Effector memory CD8-positive, alpha-beta T cell (primary cell): ENCODE measurements at places on chromosomes 7 and 10.

- no peak for DNase-seq
These were observed 7.5 kb downstream of the NRP1 start for GRCh38 chr10:33326933-33327332.

- DNase-seq: no peak
These were observed 198.6 kb upstream of the FRMD4A start for GRCh38 chr10:14529351-14529750.

DNA sequence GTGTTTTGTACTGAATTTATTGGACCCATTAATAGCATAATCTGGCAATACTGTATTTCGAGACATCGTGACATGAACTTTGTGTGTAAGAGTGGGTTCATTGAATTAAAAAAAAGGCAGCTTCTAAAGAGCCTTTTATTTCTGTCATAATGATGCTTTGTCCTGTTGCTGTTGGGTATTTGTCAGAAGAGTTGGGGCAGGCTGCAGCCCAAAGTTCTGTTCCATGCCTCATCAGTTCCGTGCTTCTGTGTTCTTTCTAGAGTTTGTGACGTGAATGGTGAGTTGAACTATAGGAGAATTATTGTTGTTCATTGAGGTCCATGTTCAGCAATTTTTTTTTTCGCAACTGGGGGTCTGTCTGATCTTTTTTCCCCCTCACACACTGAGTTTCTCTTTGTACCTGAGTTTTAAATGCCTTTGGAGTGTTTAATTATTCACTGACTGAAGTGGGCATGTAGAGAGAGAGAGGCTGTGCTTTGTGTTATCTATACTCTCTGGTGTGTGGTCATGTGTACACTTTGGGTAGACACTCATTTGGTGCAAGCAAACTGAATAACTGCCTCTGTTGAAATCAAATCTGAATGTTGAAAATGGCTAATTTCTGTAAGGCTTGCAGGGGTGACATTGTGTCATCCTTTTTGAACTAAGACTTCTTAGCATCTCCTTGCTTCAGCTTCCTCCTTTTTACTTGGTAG is 69.8 kb downstream of the ADD3 start:
- no peak for DNase-seq

- no peak for DNase-seq
These were observed 41.7 kb downstream of the ARL4A start for GRCh38 chr7:12729112-12729511.

DNA sequence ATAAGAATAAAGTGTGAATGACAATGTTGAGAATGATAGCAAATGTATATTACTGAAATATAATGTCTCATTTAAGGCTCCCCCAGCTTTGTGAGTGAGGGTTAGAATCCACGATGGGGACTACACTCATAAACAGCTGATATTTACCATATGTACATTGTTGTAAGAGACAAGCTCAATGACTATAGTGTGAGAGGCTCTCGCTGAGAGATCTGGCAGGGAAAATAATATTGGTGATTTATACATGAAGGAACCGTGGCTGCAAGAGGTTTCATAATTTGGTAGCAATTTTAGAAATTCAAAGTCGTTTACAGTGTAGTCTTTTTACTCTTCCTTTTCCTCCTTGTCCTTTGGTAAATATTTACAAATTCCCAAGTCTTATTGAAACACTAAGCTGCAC is 342.2 kb upstream of the AKR1E2 start:
- DNase-seq: no peak

DNA sequence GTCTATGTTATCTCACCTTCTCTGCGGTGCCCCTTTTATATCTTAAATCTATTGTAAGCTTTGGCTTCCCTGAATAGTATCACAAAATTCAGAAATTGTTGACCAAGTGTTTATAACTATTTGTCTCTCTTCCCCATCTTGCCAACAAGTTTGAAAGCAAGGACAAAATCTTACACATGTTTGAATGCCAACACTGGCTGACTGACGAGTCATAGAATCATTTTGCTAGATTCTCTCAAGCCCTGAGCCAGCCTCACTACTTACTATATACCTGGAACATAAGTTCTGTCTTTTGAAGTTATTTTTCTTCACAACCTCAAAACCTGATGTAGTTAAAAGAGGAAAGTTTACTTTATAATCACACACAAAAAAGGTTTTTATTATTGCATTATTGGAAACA is 700.7 kb downstream of the PHTF2 start:
- no peak for DNase-seq

DNA sequence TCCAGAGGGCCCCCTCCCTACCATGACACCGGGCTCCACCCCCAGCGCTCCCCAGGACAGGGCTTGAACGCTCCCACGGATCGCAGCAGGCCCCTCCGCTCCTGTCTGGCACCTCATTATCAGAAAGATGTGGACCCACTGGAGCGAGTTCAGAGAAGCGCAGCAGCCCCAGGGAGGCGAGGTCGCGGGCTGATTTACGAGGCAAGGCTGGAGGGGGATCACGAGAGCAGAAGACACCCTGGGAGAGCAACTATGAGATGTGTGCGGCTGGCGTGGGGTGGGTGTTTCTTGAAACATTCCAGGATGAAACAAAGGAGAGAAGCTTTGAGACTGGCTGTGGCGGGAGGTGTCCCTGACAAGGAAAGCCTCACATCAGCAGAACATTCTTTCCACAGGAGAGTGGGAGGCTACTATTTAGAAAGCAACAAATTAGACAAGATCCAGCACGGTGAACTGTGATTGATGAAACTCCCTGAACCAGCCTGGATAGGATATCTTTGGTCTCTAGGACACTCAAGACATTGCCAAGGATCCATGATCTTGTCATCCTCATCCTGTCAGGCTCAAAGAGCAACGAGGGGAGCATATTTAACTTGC is 66.0 kb downstream of the JCAD start:
- DNase-seq: no peak

GRCh38 chr7:55593515-55594318 is 21.4 kb upstream of the VOPP1 start:
- peak; percentile 66 for DNase-seq

DNA sequence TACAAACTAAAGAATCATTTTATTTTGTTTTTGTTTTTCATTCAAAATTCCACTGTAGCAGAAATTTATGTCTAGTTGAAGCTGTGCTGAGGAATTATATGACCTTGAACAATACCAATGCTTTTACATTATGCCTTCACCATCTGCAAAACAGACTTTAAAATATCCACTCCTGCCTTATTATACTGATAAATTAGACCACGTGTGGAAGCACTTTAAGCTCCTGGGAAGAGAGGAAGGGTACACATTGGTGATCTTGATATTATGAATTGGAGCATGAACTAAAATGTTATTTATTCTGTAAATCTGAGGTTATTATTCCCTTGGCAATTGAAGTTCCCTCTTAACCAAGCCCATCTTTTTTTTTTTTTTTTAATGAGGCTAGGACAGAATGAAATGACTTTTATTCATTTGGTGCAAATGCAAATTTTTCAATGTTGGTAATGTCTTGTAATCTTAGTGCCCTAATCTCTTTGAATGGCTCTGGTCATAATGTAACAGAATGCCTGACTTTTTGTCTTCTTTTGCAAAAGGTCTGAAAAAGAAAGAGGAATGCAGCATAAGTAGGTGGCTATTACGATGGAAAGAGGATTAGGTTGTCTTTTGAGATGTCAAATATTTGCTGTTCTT is 139.9 kb upstream of the COBL start:
- DNase-seq: no peak

GRCh38 chr7:14988941-14989340 is 86.4 kb upstream of the DGKB start:
- no peak for DNase-seq

GRCh38 chr10:24983130-24983529 is 30.7 kb upstream of the PRTFDC1 start:
- DNase-seq: no peak

DNA sequence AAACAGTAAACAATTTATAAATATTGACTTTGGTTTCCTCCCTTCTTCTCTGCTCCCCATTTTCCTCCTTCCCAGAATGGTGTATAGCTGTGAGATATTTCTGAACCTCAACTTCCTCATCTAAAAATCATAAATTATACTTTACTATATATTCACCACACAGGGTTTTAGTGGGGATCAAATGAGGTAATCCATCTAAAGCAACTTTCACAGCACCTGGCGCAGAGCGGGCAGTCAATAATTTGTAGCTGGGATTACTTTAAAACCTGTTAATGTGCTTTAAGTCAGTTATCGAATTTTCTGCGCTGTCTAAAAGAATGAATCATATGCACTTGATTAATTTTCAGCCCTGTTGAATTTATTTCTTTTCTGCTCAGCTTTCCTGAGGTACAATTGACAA is 172.7 kb downstream of the PTEN start:
- DNase-seq: no peak

DNA sequence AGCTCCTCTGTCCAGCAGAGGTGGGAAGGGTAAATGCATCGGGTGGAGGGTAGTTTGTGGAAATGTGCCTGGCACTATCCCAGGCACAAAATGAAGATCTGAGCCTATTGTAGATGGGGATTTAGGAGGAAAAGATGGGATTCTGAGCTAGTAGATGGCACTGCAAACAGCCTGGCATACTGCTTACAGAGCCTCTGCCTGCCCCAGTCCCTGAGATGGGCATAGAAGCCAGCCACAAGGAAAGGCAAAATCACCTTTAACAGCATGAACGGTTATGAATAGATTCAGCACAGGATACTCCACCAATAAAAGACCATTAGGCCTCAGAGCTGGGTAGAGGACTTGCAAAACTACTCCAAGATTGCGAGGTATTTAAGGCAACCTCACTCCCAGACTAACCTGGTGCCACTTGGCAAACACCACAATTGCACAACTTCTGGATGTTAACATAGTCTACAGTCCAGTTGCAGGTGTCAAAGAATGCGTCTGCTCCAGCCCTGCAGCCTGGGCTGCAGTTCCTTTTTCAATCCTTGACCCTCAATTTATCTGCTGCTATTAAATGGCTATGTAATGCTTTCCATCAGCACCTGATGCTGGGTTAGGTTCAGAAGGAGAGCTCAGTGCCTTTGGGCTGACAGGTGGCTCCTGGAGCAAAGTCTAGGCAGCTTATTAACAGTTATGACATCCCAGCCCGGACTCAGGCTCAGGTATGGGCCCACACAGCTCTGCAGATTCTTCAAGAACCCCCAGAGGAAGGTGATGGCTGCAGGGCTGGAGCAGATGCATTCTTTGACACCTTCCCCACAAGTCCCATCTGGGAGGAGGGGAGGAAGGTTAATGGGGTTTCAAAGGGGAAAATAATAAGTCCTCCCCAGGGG is 34.0 kb downstream of the CDHR3 start:
- DNase-seq: no peak

DNA sequence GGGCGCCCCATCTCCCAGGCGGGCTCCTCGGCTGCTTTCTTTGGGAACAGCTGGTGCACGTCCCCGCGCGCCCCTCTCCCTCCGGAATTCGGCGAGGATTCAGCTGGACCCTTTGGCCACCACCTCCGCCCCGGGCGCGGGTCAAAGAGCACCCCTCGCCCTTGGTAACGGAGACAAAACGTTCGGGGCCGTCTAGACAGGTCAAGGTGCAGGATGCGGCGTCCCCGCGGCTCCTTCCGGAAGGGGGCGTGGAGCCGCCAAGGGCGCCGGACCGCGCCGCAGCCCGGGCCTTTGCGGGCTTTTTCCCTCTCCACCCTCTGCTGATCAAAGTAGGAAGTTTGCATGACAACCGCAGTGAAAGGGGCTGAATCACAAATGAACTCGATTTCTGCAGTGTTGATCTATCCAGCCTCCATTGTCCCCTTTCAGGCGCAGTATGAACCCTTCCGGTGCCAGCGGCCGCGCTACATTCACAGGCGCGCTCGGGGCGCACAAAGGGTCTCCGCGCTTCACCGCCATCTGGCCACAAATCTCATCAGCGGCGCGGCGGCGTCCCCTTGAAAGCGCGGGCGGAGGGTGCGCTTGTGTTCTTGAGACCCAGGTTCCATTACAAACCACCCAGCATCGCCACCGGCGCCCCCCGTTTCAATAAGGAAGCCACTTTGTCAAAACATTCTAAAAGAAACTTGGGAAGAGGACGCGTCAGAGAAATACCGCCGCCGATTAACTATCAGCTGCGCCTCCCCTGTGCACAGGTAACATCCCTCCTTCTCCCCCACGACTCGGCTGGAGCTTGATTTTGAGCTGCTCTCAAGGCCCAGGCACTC is 36.4 kb downstream of the CNPY1 start:
- DNase-seq: no peak

DNA sequence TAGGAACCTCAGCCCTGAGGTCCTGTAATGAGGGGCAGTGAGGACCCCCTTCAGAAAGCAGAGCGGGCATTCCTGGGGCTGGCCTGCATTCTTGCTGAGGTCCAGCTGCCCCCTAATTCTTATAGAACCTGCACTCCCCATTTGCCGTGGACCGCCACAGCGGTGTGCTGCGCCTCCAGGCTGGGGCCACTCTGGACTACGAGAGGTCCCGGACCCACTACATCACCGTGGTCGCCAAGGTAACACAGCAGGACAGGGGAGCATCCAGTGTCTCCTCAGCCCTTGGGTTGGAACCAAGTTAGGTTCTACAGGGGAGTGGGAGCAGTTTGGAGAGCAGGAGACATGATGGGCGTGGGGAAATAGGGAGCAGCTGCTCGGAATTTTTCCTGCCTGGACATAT is 7.3 kb downstream of the CDHR1 start:
- DNase-seq: no peak

GRCh38 chr10:81027223-81027622 is 489.5 kb downstream of the SH2D4B start:
- no peak for DNase-seq

DNA sequence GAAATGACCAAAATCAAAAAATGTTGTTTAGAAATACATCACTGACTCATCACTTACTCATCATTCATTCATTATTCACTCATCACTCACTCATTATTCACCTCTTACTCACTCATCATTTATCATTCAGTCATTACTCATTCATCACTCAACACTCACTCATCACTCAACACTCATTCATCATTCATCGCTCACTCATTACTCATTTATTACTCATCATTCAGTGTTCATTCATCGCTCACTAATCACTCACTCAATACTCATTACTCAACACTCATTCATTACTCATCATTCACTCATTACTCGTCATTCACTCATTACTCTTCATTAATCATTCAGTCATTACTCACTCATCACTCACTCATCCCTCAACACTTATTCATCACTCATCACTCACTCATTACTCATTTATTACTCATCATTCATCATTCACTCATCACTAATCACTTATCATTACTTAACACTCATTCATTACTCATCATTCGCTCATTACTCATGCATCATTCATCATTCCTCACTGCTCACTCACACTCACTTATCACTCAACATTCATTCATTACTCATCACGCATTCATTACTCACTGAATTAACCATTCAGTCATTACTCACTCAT is 238.5 kb downstream of the ADARB2 start:
- no peak for DNase-seq

- no peak for DNase-seq
These were observed 54.9 kb upstream of the IGFBP3 start for GRCh38 chr7:45975847-45976484.

DNA sequence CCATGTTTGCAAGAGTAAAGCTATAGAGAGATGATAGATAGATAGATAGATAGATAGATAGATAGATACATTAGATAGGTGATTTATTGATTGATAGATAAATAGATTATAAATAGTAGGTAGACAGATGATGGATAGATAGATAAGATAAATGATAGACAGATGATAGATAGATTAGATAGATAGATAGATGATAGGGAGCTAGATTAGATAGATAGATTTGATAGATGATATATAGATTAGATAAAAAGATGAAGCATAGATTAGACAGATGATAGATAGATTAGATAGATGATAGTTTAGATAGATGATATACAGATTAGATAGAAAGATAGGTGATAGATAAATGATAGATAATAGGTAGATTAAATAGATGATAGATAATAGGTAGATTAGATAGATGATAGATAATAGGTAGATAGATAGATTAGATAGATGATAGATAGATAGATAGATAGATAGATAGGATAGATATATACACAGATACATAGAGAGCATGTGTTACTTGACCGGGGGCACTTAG is 243.3 kb upstream of the FOXK1 start:
- no peak for DNase-seq

- DNase-seq: no peak
These were observed 150.4 kb downstream of the DPY19L1 start for GRCh38 chr7:34886856-34887255.
